Jurkat, Clone E6-1 (cell line): ENCODE measurements at places on chromosomes 2 and 18.
A peak's percentile ranks its signal among the peaks of the same experiment; 100 is the strongest.

DNA sequence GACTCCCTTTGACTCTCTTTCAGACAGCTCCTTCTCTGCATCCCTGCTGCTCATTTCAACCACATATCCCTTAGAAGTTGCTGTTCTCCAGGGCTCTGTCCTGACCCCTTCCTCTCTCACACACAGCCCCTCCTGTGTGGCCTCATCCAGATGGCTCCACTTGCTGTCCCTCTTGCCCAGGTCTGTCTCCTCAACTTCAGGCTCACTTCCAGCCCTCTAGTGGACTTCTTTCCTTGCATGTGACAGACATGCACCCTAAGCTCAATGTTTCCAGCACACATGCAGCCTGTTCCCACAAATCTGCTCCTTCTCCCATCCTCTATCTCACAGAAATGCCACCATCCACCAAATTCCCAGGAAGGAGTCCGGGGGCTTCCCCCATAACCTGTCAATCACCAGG is 9.0 kb upstream of the MRPL19 start:
- DNase-seq = no peak

DNA sequence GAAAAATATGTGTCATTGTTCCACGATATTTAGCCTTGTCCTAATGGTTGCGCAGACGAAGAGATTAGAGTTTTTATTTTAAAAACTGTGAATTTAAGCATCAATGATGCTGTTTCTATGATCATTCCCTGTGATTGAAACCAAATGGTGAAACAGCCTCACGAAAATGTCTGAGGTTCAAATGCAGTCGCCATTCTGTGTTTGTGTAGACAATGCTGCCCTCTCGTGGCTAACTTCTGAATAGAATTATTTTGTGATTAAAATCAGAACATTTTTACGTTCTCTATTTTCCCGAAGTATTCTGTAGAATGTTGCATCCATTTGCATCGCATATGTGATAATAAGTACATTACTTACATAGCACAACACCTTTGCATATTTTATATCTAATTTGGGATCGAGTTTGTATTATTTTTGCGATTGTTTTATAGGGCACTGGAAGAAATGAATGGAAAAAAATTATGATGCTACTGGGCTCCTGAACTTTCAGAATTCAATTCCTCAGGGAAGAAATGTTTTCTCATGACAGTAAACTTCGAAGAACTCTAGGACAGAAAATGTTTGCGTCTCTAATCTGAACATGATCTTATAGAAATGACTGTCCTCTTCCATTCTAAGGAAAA is 54.8 kb upstream of the CREB1 start:
- DNase-seq = peak; percentile 51

DNA sequence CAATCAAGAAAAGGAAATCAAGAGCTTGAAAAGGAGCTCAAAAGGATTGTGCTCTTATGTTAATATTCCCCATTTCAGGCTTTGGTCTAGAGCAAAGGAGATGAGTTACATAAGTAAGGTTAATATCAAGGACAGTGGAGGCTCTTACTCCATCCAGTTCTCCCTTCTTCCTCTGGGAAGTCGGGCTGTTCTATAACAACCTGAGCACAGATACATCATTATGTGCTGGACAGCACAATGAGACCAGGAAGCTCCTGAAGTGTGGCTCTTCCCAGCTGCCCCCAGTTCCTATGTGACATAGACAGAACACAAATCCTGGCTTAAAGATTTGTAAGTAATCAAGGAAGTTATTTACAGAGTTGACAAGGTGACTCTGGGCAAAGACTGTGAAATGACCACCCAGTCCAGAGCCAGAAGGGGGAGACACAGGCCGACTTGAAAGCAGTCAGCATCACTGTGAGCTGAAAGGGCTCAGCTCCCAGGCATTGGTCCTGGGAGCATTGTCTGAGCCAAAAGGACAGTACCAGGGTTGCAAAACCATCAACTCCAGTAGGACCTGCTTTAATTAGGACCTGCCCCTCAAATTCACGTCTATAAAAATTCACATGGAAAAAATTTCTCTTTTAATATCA is 917.6 kb upstream of the ACVR2A start:
- no peak for DNase-seq

- DNase-seq = no peak
Measured at GRCh38 chr2:47602996-47603395, 179.9 kb upstream of the MSH6 start.

DNA sequence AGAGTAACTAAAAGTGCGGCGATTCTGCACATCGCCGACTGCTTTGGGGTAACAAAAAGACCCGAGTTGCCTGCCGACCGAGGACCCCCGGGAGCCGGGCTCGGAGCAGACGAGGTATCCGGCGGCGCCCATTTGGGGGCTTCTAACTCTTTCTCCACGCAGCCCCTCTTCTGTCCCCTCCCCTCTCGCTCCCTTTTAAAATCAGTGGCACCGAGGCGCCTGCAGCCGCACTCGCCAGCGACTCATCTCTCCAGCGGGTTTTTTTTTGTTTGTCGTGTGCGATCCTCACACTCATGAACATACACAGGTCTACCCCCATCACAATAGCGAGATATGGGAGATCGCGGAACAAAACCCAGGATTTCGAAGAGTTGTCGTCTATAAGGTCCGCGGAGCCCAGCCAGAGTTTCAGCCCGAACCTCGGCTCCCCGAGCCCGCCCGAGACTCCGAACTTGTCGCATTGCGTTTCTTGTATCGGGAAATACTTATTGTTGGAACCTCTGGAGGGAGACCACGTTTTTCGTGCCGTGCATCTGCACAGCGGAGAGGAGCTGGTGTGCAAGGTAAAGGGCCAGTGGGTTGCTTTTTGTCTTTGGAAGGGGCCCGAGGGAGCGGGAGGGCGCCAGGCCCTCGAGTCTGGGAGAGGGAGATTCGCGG is 1.4 kb downstream of the TRIB2 start:
- no peak for DNase-seq

DNA sequence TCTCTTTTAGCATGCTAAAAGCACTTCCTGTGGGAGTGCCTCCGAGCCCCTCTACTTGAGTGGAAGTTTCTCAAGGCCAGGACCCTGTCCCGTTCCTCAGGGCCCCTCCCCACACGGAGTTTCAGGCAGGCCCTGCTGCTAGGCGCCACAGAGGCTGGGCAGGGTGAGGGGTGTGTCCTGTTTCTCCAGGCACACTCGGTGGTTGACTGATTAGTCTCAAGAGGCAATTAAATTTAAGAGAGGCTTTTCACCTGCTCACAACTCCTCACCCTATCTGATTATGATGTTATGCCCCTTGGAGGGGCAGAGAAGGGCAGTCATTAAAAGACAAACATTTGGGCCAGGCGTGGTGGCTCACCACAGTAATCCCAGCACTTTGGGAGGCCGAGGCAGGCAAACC is 160.8 kb upstream of the HAAO start:
- no peak for DNase-seq

DNA sequence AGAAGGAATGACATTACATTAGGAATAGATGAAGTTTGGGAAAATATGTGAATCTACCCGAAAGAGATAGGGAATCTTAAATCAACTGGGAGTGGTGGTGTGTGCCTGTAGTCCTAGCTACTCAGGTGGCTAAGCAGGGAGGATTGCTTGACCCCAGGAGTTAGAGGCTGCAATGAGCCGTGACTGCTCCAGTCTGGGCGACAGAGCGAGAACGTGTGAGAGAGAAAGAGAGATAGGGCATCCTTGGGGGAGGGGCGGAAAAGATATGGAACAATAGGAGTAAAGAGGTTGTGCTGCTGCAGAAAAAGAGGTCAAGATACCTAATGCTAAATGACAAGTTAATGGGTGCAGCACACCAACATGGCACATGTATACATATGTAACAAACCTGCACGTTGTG is 47.1 kb upstream of the ADAM23 start:
- DNase-seq = no peak

DNA sequence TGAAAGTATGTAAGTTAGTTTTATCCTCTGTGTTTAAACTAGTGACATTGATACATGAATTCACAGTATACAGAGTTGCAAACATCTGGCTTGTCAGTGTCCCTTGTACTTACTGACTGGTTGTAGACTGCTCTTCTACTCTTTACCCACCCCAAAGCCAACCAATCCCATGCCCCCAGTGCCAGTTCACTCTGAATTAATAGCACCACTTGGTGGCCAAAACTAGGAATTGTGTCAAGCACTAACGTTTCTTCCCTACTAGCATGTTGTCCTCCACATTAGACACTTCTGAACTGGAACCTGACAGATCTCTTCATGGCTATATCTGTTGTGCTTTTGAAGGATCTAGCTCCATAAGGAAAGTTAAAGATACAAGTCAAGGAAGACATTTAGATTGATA is 27.2 kb upstream of the OTX1 start:
- peak; percentile 53 for DNase-seq

- DNase-seq = no peak
Measured at GRCh38 chr2:23286031-23286757, 98.8 kb upstream of the KLHL29 start.

DNA sequence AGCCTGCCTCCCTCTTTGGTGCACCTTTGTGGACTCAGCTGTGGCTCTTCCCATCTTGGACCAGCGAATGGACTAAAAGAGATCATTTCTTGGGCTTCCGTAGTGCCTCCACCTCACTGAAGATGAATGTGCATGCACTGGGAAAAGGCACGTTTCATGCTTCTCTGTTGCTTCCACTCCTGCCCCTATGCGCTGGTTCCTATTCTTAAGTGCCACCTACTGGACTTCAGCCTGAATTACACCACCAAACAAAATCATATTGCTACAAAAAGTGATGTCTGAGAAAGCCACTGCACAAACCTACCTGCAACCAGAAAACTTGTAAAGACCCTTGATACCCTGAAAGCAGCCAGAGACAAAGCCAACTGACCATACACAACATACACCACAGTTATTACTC is 695.6 kb downstream of the TSN start:
- peak; percentile 47 for DNase-seq

DNA sequence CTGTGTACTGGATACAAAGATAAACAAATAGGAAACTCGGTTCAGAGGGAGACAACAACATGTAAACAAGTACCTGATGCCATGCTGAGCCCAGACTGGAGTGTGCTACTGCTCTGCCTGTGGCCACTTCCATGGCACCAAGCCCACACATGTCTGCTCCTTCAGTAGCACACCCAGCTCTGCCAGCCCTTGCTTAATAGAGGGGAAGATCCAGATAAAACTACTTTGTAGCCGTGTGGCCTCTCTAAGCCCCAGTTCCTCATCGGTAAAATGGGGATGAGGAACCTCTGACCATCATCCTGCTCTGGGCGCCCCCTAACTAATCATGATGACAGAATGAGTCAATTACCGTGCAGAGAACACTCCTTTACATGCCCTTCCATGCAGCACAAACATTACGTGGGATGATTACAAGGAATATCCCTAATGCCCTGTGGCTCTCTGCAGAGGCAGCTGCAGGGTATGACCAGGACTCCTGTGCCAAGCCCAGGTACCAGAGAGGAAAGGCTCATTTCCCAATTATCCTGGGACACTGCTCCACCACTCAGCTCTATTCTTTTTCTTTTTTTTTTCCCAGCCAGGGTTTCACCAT is 34.9 kb downstream of the DNMT3A start:
- no peak for DNase-seq

GRCh38 chr18:49345931-49346696 is 114.3 kb downstream of the DYM start:
- no peak for DNase-seq

DNA sequence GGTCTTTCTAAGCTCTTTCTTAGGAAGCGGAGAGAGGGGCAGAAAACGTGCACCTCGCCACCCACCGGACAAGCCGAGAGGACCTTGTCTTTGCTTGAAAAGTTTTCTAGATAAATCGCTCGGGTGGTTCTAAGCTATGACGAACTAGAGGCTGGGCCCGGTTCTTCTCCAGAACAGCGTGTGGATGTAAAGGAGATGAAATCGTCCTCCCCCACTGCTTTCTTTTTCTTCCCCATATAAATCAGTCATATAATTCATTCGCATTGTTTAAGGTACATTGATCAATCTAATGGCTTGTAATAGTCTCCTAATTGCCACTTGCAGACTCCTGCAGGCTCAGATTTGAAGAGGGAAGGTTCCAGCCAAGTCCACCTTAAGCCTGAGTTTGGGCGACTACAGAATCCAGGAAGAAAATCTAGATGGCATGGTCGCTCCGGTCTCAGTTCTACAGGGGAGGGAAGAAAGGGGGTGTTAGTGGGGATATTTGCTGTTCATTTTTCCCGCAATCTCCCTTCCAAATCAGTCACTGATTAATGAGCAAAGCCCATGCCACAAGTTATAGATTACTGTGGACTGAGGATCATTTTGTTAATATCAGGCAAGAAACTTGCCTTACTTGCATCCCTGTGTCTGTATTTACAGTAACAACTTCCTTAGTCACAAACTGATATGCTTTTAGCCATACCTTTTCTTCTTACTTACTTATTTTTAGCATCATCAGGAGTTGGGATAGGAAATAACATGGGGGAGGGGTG is 5.6 kb upstream of the SP9 start:
- DNase-seq = no peak

- no peak for DNase-seq
Measured at GRCh38 chr2:175597286-175597685, 404.8 kb downstream of the LNPK start.

GRCh38 chr18:26662996-26663395 is 114.6 kb upstream of the KCTD1 start:
- no peak for DNase-seq

- DNase-seq = no peak
Measured at GRCh38 chr2:52387937-52388590, 1356.1 kb upstream of the NRXN1 start.

DNA sequence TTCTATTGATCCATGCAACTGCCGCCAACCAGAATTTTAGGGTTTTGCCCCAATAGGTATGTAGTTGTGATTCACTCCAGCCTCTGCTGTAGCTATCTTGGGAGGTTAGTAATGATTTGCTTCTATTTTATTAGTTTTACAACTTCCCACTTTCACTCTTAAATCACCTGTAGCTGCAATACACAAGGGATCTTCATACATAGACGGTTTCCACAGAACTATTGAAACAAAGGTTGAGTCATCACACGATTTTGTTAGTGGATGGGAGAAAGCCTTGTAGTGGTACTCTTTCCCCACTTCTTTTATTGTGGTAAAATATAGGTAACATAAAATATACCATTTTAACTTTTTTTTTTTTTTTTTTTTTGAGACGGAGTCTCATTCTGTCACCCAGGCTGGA is 104.2 kb upstream of the SPRED2 start:
- DNase-seq = no peak

- DNase-seq = no peak
Measured at GRCh38 chr2:10548626-10549025, 100.5 kb upstream of the ODC1 start.

DNA sequence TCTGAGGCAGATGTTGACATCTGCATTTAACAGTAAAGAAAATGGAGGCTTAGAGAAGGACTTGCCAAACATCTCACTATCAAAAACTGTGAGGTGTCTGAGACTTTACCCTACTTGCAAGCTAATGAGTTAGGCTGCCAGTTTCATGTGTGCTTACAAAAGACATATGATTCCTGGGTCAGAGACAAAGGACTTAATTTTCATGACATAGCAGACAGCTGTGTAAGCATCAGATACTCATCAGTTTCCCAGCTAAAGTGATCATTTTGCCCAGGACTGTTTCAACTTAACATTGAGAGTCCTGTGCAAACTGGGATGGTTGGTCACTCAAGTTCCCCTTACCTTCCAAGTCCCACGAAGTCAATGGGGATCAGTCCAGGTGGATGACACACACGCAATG is 18.9 kb upstream of the DAPL1 start:
- DNase-seq = no peak
